ENCODE measurements at places on chromosomes 5 and 9.

- DNase-seq: no peak
These were observed 26.3 kb upstream of the NDST1 start for GRCh38 chr5:150481708-150481965.

GRCh38 chr9:64066736-64067368 lies 1218.2 kb downstream of the FOXD4L5 start:
- no peak for DNase-seq

DNA sequence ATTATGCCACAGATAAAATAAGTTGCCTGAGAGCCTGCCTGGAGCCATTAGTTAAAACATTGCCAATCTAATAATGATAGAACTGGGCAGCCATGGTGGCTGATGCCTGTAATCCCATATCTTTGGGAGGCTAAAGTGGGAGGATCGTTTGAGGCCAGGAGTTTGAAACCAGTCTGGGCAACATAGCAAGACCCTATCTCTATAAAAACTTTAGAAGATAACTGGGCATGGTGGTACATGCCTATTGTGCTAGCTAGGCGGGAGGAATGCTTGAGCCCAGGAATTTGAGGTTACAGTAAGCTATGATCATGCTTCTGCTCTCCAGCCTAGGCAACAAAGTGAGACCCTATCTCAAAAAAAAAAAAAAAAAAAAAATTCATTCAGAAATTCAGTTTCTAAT lies 52.6 kb downstream of the RAI14 start:
- DNase-seq: no peak

DNA sequence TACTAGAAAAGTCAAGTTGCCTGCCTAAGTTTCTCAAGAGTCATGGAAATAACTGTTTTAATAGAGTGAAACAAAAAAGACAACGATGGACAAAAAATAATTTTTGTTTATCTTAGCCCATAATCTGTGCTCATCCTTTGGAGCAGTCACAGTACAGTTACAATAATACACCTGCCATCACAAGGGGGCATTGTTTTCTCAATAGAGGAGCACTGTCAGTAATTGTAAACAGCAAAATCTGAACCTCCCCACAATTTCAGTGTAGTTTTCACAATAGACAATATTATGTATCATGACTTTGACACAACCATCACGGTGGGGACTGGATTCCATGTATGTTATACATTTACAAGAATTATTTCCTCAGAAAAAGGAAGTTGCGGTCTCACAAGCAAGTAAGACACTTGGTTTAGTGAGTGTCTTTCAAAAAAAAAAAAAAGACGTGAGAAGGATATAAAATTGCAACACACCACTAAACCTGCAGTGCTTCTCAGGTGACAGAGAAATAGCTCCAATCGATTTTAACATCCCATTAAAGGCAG lies 586.3 kb downstream of the PTPRD start:
- no peak for DNase-seq

GRCh38 chr9:86997951-86998350 lies 50.6 kb upstream of the GAS1 start:
- DNase-seq: no peak

- DNase-seq: no peak
These were observed 225.8 kb downstream of the PAX5 start for GRCh38 chr9:36808251-36808650.

- no peak for DNase-seq
These were observed 612.6 kb downstream of the PSAT1 start for GRCh38 chr9:78909566-78909965.

- no peak for DNase-seq
These were observed 45.8 kb downstream of the CDH10 start for GRCh38 chr5:24598956-24599355.

GRCh38 chr5:140711794-140712193 lies 11.5 kb downstream of the ZMAT2 start:
- no peak for DNase-seq

- DNase-seq: no peak
These were observed 19.0 kb upstream of the PHYHD1 start for GRCh38 chr9:128901822-128902221.

DNA sequence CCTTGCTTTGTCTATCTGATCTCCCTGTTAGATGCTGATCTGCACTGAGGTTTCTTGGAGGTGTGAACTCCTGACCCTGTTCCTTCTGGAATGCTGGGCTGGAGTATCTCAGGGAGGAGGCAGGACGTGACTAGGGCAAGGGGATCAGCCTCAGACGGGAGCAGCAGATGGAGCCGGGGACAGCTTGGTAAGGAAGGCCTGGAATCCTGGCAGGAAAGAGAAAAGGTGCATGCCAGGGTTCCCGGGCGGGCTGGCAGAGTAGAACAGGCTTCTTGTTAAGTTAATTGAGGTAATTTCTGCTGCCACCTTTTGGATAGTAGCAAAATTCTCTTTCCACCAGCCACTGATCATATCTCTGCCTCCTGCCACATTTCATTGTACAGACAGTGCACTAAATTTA lies 180.9 kb downstream of the ZNF462 start:
- no peak for DNase-seq

DNA sequence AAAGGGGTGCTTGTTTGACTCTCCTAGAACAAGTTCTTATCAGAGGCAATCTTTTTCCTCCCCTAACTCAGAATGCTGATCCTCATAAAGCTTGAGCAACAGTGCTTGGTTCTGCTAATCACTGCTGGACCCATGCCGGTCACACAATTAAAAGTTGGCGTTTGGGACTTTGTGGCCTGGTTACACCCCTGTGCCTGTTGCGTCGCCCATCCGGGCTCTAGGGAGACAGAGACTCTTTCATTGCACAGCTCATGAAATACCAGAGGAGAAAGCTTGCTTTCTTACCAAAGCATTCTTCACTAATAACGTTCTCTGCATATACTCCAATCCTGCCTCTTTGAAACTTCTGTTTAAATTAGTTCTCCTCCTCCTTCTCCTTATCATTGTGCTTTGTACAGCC lies 301.1 kb downstream of the NR3C1 start:
- no peak for DNase-seq

GRCh38 chr5:88502179-88503040 lies 233.8 kb upstream of the TMEM161B start:
- peak; percentile 5 for DNase-seq

DNA sequence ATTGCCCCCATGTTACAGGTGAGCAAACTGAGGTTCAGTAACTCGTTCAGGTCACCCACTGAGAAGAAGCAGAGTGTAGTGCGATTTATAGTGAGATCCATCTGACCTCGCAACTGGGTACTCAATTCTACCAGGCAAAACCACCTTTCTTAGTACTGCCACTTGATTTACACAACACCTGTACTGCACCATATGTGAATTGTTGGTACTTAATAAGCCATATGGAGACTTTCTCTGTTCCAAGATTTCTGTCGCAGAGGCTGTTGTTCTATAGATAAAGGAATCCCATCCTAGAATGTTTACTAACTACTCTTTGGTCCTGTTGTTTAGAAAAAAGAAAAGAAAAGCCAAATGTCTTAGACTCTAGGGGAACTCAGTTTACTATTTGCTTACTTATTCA lies 287.5 kb downstream of the KCTD16 start:
- DNase-seq: no peak

Measured in stimulated activated CD4-positive, alpha-beta T cell treated with anti-CD3 and anti-CD28 coated beads, Interleukin-12 subunit alpha, Interleukin-12 subunit beta, amount 100 ng/mL, for 48 hours (primary cell).